ENCODE measurements at places on chromosomes 5 and 9. TPM values are rescaled to one million over a fixed set of nuclear protein-coding genes. Genes with fewer than 3 reads are reported as not detected.
A peak's percentile ranks its signal among the peaks of the same experiment; 100 is the strongest.

- no peaks in the 10 kb centered on the region for H3K36me3 ChIP-seq
- no peak overlapping the region for H3K27ac ChIP-seq
- DNase-seq = no peak
- H3K4me1 ChIP-seq = peaks cover 8% of the 10 kb centered on the region
These were observed 142.1 kb downstream of the HINT1 start for GRCh38 chr5:131022811-131023497.

GRCh38 chr5:39906146-39906545, 481.4 kb upstream of the DAB2 start:
- no peaks in the 10 kb centered on the region for H3K27me3 ChIP-seq
- H3K36me3 ChIP-seq = peaks cover 3% of the 10 kb centered on the region
- H3K4me3 ChIP-seq = no peak overlapping the region
- H3K27ac ChIP-seq = no peak overlapping the region
- no peak for DNase-seq

- no peak overlapping the region for H3K4me3 ChIP-seq
- no peaks in the 10 kb centered on the region for H3K27me3 ChIP-seq
- no peaks in the 10 kb centered on the region for H3K4me1 ChIP-seq
These were observed 27.1 kb downstream of the ZCCHC10 start for GRCh38 chr5:132999246-132999645.

DNA sequence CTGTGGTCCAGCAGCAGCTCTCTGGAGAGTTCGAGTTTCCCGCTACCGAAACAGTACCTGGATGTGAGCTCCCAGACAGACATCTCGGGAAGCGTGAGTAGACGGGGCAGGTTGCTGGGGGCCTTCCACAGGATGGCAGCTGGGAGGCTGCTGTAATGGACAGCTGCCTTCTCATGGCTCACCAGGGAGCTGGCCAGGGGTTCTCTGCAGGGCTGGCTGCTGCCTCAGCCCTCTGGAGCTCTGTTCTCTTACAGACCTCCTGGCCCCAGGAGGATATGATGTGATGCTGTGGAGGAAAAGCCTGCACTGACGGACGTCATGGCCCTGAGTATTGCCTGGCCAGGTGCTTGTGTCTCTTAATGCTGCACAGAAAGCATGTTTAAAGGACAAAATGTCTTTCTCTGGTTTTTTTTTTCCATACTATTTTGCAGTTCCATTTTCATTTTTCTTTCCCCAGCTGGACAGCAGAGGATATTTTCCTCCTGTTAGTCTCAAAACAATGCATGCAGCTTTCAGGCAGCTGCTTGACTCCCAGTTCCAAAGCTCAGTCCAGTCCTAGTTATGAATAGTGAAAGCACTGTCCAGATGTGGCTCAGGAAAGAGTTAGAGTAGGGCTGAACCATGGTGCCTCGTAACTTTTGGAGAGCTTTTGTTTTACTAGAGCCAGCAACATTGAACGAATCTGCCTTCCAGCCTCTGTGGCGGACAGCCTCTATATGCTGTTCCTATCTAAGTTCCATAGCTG, 77.5 kb upstream of the RARS1 start:
- H3K27me3 ChIP-seq = no peaks in the 10 kb centered on the region
- no peak for DNase-seq
- no peak overlapping the region for H3K4me3 ChIP-seq
- H3K4me1 ChIP-seq = peaks cover 10% of the 10 kb centered on the region

- no peak overlapping the region for H3K4me3 ChIP-seq
- no peaks in the 10 kb centered on the region for H3K27me3 ChIP-seq
- no peak overlapping the region for H3K27ac ChIP-seq
- H3K36me3 ChIP-seq = no peaks in the 10 kb centered on the region
- no peaks in the 10 kb centered on the region for H3K4me1 ChIP-seq
These were observed 2.8 kb downstream of the JAKMIP2 start for GRCh38 chr5:147779694-147780093.

- no peaks in the 10 kb centered on the region for H3K36me3 ChIP-seq
- no peak for DNase-seq
- H3K27ac ChIP-seq = no peak overlapping the region
- H3K4me1 ChIP-seq = no peaks in the 10 kb centered on the region
These were observed 510.5 kb downstream of the LRRC70 start for GRCh38 chr5:63089147-63089546.

DNA sequence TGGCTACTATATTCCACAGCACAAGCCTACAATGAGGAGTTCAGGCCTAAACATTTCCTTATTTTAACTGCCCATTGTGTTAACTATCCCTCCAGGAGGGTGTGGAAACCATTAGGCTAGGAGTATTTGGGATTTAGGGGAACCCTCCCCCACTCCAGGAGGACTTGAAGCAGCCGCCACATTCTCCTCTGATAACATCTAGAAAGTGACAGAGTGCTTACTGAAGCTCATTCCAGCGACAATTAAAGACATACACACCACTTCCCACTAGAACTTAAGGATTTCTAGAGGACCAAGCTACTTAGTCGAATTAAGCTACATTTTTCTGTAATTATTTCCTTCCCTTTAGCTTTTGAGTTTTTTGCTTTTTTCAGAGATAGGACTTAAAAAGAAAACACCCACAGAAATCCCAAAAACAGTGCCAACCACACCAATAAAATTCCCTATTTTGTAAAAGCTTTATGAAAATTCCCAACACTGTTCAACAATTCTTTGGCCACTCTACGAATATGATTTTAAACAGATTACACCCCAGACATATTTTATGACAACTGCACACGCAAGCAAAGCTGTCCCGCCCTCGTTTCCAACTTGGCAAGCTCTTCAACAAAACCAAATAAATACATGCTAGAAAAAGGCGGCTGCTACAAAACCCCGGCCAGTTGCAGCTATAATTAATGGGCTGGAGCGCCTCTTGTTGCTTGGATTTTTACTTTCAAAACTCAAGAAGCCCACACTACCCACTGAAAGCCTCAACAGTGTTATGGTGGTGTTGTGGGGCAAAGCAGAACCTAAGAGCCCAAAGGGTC, 4.5 kb downstream of the ROR2 start:
- H3K36me3 ChIP-seq = no peaks in the 10 kb centered on the region
- no peak for DNase-seq
- H3K4me1 ChIP-seq = no peaks in the 10 kb centered on the region
- no peak overlapping the region for H3K27ac ChIP-seq
- H3K4me3 ChIP-seq = no peak overlapping the region

GRCh38 chr5:165127941-165128340, 1622.5 kb downstream of the MAT2B start:
- H3K36me3 ChIP-seq = no peaks in the 10 kb centered on the region
- peaks cover 2% of the 10 kb centered on the region for H3K4me1 ChIP-seq
- DNase-seq = no peak
- no peaks in the 10 kb centered on the region for H3K27me3 ChIP-seq

DNA sequence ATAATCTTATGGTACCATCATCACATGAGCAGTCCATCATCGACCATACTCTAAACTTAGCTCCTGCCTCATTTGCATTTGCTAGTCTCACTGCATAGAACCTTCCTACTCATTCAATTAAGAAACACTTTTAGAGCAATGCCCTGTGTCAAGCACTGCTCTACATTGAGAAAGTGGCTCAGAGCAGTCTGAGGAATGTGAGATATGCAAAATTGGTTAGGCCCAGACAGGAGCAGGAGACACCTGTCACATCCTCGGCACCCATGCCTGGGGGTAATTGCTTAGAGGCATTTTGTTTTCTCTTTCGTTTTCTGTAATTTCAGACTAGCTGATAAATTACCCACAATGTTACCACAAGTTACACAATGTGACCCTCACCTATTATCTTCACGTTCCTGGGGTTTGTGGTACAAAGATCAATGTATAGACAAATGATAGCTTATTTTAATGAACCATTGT, 4.9 kb upstream of the RARS1 start:
- DNase-seq = no peak
- H3K27ac ChIP-seq = no peak overlapping the region
- no peaks in the 10 kb centered on the region for H3K27me3 ChIP-seq
- peaks cover 7% of the 10 kb centered on the region for H3K4me1 ChIP-seq
- peaks cover 30% of the 10 kb centered on the region for H3K36me3 ChIP-seq

- peak; percentile 42 for DNase-seq
- peaks cover 70% of the 10 kb centered on the region for H3K4me1 ChIP-seq
- peak overlapping the region; percentile 26 for H3K4me3 ChIP-seq
- peaks cover 19% of the 10 kb centered on the region for H3K36me3 ChIP-seq
- peak overlapping the region; percentile 86 for H3K27ac ChIP-seq
These were observed 12.6 kb upstream of the TNIP1 start for GRCh38 chr5:151093476-151093889.

GRCh38 chr5:155451106-155451505, 437.6 kb downstream of the KIF4B start:
- H3K36me3 ChIP-seq = no peaks in the 10 kb centered on the region
- H3K4me1 ChIP-seq = no peaks in the 10 kb centered on the region
- no peak for DNase-seq
- no peak overlapping the region for H3K4me3 ChIP-seq
- no peaks in the 10 kb centered on the region for H3K27me3 ChIP-seq
- no peak overlapping the region for H3K27ac ChIP-seq

DNA sequence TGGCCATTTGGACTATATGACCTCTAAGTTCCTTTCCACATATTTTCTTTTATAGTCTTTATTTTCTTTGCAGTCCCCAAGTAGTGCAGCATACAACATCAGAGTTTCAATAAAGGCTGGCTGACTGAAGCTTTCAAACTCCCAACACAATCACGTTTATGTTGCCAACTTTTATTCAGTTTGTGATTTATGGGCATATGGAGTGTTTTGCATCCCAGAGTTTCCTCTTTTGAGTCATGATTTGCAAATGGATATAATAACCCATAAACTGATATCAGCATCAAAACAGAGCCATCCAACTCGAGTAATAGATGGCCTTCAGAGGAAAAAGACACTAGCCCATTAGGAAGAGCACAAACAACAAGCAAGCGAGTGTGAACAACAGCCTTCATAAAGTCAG, 414.0 kb downstream of the ELAVL2 start:
- H3K4me1 ChIP-seq = no peaks in the 10 kb centered on the region
- no peak overlapping the region for H3K27ac ChIP-seq
- DNase-seq = no peak
- no peaks in the 10 kb centered on the region for H3K27me3 ChIP-seq
- H3K36me3 ChIP-seq = no peaks in the 10 kb centered on the region

- no peak overlapping the region for H3K27ac ChIP-seq
- H3K4me1 ChIP-seq = no peaks in the 10 kb centered on the region
- no peak for DNase-seq
- H3K4me3 ChIP-seq = no peak overlapping the region
- no peaks in the 10 kb centered on the region for H3K36me3 ChIP-seq
These were observed 815.4 kb upstream of the DMAC1 start for GRCh38 chr9:8614926-8615440.

GRCh38 chr9:68836788-68837187, 131.7 kb downstream of the PIP5K1B start:
- no peak overlapping the region for H3K27ac ChIP-seq
- H3K4me3 ChIP-seq = no peak overlapping the region
- H3K36me3 ChIP-seq = no peaks in the 10 kb centered on the region
- DNase-seq = no peak
- no peaks in the 10 kb centered on the region for H3K4me1 ChIP-seq

- H3K36me3 ChIP-seq = no peaks in the 10 kb centered on the region
- no peak overlapping the region for H3K4me3 ChIP-seq
- H3K27me3 ChIP-seq = no peaks in the 10 kb centered on the region
- no peak overlapping the region for H3K27ac ChIP-seq
These were observed 50.4 kb downstream of the SPATA31C2 start for GRCh38 chr9:88087906-88088305.

GRCh38 chr5:170427672-170428236, 38.6 kb upstream of the KCNMB1 start:
- no peak overlapping the region for H3K27ac ChIP-seq
- DNase-seq = no peak
- no peaks in the 10 kb centered on the region for H3K4me1 ChIP-seq
- H3K4me3 ChIP-seq = no peak overlapping the region
- peaks cover 100% of the 10 kb centered on the region for H3K27me3 ChIP-seq
- H3K36me3 ChIP-seq = no peaks in the 10 kb centered on the region

- H3K27ac ChIP-seq = no peak overlapping the region
- H3K4me1 ChIP-seq = peaks cover 11% of the 10 kb centered on the region
- no peak overlapping the region for H3K4me3 ChIP-seq
These were observed 7.0 kb upstream of the UGT3A2 start for GRCh38 chr5:36073595-36074216.

- no peaks in the 10 kb centered on the region for H3K4me1 ChIP-seq
- H3K27me3 ChIP-seq = no peaks in the 10 kb centered on the region
- H3K36me3 ChIP-seq = no peaks in the 10 kb centered on the region
- H3K4me3 ChIP-seq = no peak overlapping the region
- no peak for DNase-seq
These were observed 14.2 kb upstream of the CCDC180 start for GRCh38 chr9:97293207-97293721.

GRCh38 chr5:75466006-75466716, 45.3 kb downstream of the CERT1 start:
- no peaks in the 10 kb centered on the region for H3K36me3 ChIP-seq
- peaks cover 35% of the 10 kb centered on the region for H3K4me1 ChIP-seq
- no peak overlapping the region for H3K4me3 ChIP-seq
- no peak for DNase-seq
- no peak overlapping the region for H3K27ac ChIP-seq
- H3K27me3 ChIP-seq = no peaks in the 10 kb centered on the region

- H3K4me3 ChIP-seq = peak overlapping the region; percentile 14
- peak overlapping the region; percentile 69 for H3K27ac ChIP-seq
- H3K4me1 ChIP-seq = peaks cover 66% of the 10 kb centered on the region
- no peak for DNase-seq
These were observed 35.1 kb downstream of the FAM13B start for GRCh38 chr5:137997726-137998213.

DNA sequence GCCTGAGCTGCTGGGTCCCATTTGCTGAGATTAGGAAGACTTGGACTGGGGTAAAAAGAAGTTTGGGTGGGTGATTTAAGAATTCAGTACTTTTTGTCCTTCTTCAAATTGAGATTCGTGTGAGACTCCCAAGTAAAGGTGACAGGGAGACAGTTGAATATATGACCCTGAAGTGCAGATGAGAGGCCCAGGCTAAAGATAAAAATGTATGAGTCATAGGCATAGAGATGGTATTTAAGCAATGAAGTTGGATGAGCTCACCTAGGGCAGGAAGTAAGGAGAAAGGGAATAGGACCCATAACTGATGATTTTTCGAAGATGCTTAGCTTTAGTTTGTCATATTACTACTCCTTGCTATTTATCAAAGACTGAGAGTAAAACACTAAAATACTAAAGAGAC, 255.9 kb upstream of the ADRA1B start:
- H3K36me3 ChIP-seq = no peaks in the 10 kb centered on the region
- no peak for DNase-seq
- no peaks in the 10 kb centered on the region for H3K27me3 ChIP-seq
- H3K4me3 ChIP-seq = no peak overlapping the region
- H3K27ac ChIP-seq = no peak overlapping the region
- peaks cover 17% of the 10 kb centered on the region for H3K4me1 ChIP-seq

The EIF4EBP3 gene
- total RNA-seq = 14.1 TPM

The TOR1A gene
- 34.2 TPM for total RNA-seq

The EEIG1 gene
- 84.6 TPM for total RNA-seq

The RLN2 gene
- 2.4 TPM for total RNA-seq

The PCDHB8 gene
- 0.21 TPM for total RNA-seq

The ZDHHC11B gene
- total RNA-seq = 3.0 TPM

The SPATA31D3 gene
- total RNA-seq = not detected

The LHFPL2 gene
- 43.6 TPM for total RNA-seq

The MARCHF3 gene
- total RNA-seq = 16.1 TPM

The INSL6 gene
- total RNA-seq = not detected

The C9 gene
- not detected for total RNA-seq

The PHYKPL gene
- total RNA-seq = 87.5 TPM

Data from Calu3 (cell line).